ENCODE measurements at places on chromosomes 4 and X.

DNA sequence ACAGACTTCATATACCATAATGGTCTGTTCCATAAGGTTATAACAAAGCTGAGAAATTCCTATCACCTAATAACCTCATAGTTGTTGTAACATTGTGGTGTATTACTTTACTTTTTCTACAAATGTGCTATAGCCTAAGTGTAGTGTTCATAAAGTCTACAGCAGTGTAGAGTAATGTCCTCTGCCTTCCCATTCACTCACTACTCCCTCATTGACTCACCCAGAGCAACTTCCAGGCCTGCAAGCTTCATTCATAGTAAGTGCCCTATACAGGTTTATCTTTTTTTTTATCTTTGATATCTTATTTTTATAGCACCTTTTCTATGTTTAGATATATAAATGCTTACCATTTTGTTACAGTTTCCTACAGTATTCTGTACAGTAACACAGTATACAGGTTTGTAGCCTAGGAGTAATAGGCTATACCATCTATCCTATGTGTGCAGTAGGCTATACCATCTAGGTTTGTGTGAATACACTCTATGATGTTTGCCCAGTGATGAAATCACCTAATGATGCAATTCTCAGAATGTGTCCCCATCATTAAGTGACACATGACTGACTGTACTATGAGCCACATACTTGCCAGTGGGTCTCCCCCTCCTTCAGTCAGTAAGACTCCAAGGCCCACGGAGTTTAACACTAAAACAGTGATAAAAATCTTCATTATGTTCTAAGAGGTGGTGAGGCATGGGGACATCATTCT, 299.9 kb downstream of the UNC5C start:
- peak; percentile 21 for DNase-seq

GRCh38 chrX:44435047-44435446, 91.6 kb upstream of the EFHC2 start:
- DNase-seq, result no peak

DNA sequence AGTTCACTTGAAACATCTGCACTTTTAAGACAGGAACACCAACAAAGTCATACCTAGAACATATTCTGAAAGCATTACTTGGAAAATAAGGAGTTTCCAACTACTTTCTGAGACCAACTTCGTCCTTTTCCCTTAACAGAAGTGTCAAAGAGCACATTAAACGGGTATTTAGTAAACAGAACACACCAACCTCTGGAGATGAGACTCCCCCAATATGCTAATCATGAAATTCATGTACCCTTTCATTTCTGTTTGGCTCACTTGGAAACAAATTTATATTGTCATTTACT, 69.2 kb downstream of the NOCT start:
- DNase-seq, result no peak

DNA sequence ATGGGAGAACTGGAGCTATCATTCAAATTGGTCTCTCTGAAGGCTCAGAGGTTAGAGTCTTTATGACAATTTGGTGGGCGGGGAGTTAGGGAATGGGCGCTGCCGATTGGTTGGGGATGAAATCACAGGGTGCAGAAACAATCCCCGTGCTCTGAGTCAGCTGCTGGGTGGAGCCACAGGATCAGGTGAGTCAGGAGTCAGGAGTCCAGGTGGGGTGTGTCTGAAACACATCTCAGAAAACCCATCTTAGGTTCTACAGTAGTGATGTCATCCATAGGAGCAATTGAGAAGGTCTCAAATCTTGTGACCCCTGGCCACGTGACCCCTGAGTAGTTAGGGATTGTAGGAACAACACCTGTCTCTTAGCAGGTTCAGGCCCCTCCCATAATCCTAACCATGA, 41.6 kb upstream of the TLR3 start:
- DNase-seq, result no peak

DNA sequence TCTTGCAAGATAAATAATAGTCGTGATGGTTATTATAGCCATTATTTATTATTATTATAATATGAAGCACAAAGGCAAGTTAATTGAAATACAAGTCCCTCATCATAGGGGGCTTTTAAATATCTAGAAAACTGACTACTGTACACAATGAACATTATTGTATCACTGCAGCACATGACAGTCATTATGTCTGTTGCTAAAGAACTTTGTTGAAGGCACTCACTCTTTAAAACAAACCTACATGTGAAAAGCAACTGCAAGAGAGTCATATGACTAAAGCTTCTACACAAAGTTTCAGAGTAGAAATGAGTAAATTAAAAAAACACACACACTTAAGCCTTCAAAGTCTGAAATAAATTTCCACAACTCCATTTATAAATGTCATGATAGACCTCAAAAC, 23.3 kb upstream of the DCAF12L1 start:
- no peak for DNase-seq

Measured in suppressor macrophage treated with lipopolysaccharide for 4 hours (primary cell).